ENCODE measurements at places on chromosomes 12 and 14.

DNA sequence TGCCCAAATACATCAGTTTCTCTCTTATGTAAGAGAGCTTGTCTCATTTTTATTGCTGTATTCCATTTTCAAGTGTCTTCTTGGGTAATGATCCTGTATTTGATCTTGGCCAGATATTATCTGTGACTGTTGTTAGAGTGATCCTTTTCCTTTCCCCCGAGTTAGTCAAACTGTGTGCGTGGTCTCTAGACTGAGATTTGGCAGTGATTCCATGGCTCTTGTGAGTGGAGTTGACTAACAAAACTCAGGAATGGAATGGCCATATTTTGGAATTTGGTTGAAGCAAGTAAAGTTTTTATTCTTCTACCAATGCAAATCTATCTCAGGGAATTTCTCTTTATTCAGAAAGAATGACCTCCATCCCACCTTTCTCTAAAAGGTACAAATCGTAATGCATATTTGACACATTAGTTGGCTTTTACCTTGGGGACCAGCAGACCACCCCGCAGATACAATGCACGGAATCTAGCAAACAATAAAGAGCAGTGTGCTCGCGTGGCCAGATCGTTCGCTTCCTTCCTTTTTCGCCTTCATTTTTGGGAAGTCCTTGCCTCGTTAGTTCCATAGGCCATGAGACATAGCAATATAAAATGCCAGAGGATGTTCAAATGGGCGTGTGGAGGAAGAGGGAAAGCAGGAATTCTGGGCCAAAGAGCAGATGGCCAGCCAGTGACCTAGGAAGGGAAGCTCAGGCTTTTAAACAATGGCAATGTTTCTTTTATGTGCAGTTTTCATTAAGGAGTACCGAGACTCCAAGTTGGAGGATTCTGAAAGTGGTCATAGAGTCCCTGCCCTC, 24.4 kb downstream of the ETV6 start:
- no peak for DNase-seq

DNA sequence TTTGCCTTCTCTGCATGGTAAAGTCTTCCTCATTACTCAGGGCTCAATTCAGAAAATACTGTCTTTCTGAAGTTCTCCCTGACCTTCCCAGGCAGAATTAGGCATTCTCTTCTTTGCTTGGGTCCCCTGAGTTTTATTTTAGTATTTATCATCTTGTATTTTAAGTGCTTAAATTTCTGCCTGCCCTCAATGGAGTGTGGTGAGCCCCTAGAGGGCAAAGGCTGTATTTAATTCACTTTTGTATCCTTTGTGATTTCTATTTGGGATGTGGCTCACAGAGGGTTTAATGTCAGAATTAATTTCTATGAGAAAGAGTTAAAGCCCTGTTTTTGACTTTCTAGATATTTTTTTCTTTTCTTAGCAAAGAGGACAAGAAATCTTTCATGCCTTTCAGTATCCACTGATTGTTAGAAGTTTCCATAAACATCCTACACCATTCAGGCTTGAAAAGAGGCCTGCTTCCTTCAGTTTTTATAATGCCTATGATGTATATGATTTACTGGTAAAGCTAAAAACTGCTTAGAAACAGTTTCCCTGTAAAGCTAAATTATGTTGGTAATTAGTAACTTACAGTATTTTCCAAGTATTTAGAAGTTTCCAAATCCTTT, 55.6 kb upstream of the PTPRB start:
- DNase-seq = peak; percentile 4

DNA sequence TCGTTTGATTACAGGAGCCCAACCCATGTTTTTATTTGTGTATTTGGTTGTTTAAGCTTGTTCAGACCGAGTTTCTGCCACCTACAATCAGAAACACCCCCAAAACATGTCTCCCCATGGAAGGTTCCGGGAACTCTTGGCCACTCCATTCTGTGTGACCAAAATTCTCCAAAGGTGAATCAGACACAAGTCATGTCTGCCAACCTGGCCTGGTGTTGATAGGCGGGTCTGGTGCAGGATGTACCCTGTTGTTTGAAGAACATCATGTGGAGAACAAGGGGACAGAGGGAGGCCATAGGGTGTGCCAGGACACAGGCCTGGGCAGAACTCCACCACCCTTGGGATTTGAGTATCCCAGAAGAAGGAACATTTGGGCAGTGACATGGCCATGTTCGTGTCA, 147.1 kb upstream of the MYL2 start:
- no peak for DNase-seq

DNA sequence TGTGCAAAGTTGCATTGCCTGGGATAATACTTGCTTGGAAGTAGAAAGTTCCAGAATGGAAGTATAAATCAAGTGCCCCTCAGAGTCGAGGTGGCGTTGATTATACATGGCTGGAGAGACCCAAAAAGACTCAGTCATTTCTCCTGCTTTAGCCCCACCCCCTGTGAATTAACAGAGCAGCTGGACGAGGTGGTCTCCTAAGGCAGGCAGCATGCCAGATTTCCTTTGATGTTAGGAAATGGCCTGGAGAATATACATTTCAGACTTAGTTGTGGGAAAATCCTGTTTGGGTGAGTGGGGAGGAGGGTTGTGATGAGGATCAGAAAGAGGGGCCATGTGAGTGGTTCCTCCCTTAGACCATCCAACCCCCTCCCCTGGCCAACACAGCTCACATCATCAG, 406.1 kb upstream of the TMPO start:
- DNase-seq = no peak

- DNase-seq = no peak
Measured at GRCh38 chr12:98618952-98619351, 25.5 kb downstream of the SLC25A3 start.

DNA sequence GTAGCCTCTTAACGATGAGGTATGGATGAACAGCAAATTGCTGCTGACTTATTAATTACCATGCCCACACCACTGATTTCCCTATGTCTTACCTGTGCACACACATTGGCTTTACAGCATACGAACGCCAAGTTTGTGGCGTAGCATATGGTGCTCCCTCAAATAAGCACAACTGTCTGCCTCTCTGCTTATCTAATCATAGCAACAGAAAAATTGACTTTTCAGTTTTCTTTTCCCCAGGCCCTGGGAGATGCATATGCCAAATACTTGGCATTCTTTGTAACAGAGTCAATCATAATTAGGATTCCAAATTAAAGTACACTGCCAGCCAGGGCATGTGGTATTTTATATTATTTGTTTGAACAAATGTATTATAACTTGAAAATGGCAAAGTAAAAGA, 625.5 kb downstream of the DIO2 start:
- peak; percentile 67 for DNase-seq

- no peak for DNase-seq
Measured at GRCh38 chr12:122086641-122087285, 8.2 kb downstream of the MLXIP start.

DNA sequence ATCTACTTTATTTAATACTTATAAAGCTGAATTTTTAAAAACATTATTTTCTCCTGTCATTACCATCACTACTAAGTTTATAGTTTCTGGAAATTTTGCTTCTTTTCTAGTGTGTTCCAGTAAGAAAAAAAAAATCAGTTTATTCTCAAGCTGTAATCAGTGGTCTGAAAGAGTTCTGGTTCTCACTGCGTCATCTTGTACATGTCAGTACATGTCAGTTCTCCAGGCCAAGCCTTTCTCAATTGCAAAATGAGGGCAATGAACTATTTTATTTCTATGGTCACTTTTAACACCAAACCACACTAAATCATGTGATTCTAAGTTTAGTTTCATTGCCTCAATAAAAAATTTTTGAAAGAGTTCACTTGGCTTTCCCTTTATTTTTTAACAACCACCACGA, 468.9 kb upstream of the LRFN5 start:
- DNase-seq = no peak

GRCh38 chr12:6608592-6609281, 1.6 kb upstream of the CHD4 start:
- no peak for DNase-seq

DNA sequence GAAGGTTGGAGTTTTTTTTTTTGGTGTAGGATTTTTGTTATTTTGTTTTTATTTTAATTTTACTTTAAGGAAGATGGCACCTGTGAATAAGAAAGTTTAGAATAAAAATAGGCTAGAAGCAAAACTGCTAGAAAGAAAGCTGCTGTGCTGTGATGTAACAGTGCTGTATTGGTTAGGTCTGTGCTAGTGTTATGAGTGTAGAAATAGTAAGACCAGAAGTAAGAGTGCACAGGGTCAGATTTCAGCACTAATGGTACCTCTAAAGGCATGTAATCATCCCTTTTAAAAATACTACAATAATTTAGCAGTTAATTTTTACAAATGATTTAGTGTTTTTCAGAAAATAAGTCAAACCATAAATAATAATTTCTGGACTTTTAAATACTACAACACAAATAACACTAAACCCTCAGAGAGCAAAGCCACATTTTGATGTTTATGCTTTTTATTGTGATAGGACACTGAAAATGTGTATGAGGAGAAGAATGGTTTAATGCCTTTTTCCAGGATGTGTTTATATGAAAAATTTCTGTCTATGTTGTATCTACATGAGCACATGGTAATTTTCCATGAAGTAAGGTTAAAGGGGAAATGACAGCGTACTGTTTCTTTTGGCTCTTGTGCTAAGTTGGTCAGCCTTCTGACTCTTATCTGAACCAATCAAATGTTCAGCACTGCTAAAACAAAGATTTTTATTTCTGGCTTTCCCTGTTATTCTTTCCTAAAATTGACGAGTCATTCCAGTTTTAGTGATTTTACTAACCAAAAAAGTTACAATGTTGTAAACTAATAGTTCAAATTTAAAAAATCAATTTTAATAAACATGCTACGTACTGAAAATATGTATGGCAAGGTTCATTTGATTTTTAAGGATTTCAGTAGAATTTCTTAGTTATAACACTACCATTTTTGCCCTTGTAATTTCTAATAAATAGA, 96.1 kb downstream of the PPHLN1 start:
- DNase-seq = no peak

- DNase-seq = no peak
Measured at GRCh38 chr12:123891516-123892179, 81.0 kb downstream of the CCDC92 start.

DNA sequence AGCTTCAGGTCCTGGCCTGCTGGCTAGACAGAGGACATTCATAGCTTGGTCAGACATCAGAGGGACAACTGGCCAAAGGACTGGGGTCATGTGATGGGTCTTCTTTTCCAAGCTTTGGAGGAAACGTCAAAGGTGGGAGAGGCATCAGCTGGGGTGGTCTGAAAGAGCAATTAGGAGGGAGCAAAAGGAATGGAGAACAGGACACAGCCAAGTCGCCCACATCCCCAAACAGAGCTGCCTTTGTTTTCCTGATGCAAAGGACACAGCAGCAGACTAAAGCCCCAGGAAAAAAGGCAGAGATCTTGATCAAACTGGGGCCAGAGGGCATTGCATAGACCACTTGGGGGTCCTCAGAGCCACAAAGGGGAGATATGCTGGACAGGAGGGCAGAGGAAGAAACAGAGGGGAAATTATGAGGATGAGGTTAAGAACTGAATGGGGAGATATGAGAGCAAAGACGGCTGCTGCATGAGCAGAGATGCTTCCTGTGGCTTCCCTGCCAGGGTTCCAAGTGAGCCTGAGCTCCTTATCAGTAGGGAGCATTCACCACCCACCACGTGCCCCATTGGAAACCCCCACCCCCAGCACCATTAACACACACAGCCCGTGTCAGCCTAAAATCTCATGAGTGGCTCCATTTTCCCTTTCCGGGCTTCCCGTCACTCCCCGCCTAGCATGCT, 62.4 kb downstream of the ANO2 start:
- DNase-seq = no peak

GRCh38 chr14:47150267-47150666, 498.7 kb upstream of the RPL10L start:
- DNase-seq = no peak

DNA sequence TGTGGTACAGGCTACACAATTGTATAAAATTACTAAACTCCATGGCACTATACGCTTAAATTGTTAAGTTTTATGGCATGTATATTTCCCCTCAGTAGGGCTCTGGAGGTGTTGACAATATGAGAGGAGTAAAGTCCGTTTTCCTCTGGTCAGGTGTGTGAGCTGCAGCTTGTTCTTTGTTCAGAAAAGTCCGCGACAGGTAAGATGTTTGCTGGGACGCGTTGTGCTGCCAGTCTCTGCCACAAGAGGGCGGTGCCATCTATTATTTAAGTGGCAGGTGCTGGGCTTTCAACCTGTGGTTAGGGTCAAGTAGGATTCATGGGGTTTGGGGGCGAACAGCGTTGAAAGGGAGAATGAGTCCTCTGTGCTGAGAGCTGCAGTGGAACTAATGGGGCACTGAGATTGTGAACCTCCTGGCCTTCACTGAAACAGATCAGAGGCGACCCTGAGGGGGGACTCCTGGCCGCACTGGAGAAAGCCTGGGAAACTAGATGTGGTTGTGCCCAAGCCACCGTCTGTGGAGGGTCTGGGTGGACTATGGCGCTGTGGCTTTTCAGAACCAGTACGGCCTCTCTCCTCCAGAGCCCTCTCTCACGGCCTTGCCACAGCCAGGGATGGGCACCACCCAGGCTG, 179.0 kb downstream of the SLC15A4 start:
- no peak for DNase-seq

DNA sequence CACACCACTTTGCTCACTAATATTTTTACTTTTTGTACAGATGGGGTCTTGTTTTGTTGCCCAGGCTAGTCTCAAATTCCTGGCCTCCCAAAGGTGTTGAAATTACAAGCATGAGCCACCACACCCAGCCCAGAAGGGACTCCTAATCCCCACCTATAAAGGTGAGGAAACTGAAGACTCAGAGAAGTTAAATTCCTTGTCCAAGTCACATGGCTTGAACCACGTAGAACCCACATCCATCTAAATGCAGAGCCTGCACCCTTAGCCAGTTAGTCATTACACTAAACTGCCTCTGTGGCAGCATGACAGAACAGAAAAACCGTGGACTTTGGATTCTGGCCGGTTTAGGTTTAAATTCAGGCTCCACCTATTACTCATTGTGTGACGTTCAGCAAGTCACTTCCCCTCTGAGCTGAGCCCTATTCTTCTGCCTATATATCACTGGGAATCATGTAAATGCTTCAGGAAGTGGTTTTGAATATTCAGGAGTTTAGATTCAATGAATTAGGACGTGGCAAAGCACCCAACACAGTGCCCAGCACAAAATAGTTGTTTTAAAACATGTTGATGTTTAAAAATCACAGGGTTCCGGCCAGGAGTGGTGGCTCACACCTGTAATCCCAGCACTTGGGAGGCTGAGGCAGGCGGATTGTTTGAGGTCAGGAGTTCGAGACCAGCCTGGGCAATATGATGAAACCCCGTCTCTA, 3.0 kb upstream of the CORO1C start:
- no peak for DNase-seq

- no peak for DNase-seq
Measured at GRCh38 chr12:108699955-108700563, 31.3 kb downstream of the CORO1C start.

GRCh38 chr12:104482748-104483147, 26.0 kb downstream of the CHST11 start:
- DNase-seq = peak; percentile 38

DNA sequence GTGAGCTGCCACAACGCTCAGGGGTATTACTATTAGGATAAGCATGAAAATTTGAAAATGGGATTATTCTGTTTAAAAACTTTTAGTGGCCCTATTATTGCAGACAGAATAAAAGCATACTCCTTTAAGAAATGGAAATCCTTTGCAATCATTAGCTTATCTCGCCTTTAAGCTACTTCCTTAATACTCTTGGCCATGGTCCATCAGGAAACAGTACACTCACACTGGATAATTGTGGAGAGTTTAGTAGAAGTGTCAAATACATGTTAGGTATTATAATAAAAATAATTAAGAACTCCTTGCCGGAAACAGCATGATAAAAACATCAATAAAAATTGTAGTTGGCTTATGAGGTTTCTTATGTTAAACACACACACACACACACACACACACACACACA, 100.4 kb upstream of the PPFIA2 start:
- DNase-seq = no peak

GRCh38 chr12:2268471-2269286, 215.9 kb downstream of the CACNA1C start:
- DNase-seq = no peak

All from NCI-H446 (cell line).